ENCODE measurements at places on chromosomes 1 and 21.

- H3K27me3 ChIP-seq: no peaks in the 10 kb centered on the region
- H3K27ac ChIP-seq: peak overlapping the region; percentile 98
- peaks cover 26% of the 10 kb centered on the region for H3K36me3 ChIP-seq
- peak overlapping the region; percentile 94 for H3K4me3 ChIP-seq
- DNase-seq: peak; percentile 64
Measured at GRCh38 chr1:154609398-154610380, 1.7 kb upstream of the ADAR start.

DNA sequence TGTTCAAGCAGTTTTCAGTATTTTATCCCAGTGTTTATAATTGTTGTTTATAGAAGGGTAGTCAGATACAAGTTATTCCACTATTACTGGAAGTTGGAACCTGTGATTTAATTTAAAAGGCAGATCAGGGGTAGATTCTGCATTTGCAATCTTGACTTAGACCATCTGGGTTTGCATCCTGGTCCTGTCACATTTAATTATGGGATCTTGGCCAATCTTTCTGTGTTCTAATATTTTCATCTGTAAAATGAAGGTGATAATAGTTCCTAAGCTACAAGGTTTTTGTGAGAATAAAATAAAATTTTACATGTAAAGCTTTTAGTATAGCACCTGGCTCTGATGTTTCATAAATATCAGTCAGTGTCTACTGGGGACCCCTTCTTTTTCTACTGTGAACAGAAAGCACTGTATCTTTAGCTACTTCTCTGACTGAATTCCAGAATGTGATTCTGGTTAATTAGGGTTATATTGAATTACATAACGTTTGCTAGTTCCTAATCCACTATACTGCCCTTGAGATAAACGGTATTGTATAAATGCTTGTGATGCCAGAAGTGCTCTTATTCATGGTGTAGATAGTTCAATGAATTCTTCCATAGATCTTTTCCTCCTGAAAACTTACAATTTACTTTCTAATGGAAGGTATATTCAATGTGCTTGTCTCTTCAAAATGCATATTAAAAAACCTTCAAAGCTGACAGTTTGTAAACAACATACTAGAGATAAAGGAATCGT lies 131.0 kb downstream of the KCNK1 start:
- H3K36me3 ChIP-seq: no peaks in the 10 kb centered on the region
- no peaks in the 10 kb centered on the region for H3K4me1 ChIP-seq
- peaks cover 9% of the 10 kb centered on the region for H3K27me3 ChIP-seq
- no peak for DNase-seq
- no peak overlapping the region for H3K27ac ChIP-seq

DNA sequence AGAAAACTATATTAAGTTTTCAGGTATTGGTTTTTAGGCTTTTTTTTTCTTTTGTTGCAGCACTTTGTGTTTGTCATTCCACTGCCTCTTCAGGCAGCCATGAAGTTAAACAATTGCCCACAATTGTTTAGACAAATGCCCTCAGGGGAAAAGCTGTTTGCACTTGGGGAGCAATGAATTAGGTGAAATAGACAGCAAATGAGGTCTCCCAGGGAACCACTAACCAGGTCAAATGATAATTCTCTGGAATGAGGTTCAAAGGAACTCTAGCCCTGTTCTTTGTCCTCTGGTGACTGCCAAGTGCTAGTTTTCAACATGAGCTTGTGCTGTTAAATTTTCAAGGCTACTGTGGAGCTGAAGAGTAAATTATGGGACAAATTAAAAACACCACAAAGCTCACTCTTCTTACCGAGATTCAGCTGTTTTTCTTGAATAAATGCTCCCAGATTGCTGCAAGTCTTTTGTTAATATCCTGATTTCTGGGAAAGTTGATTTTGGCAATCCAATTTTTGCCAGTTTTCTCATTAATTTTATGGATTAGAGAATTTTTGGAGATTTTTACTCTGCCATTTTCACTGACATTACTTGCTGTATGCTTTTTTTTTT lies 15.1 kb upstream of the MAB21L3 start:
- H3K4me1 ChIP-seq: no peaks in the 10 kb centered on the region
- no peak overlapping the region for H3K4me3 ChIP-seq
- no peaks in the 10 kb centered on the region for H3K36me3 ChIP-seq
- H3K27ac ChIP-seq: no peak overlapping the region
- DNase-seq: no peak

- no peak overlapping the region for H3K27ac ChIP-seq
- H3K4me3 ChIP-seq: no peak overlapping the region
Measured at GRCh38 chr1:186165303-186165702, 209.8 kb downstream of the TPR start.
